ENCODE measurements at places on chromosomes 12 and 14. TPM values are rescaled to one million over a fixed set of nuclear protein-coding genes. Genes with fewer than 3 reads are reported as not detected.

GRCh38 chr12:54351341-54351740 is 12.9 kb downstream of the GPR84 start:
- no peak for DNase-seq

DNA sequence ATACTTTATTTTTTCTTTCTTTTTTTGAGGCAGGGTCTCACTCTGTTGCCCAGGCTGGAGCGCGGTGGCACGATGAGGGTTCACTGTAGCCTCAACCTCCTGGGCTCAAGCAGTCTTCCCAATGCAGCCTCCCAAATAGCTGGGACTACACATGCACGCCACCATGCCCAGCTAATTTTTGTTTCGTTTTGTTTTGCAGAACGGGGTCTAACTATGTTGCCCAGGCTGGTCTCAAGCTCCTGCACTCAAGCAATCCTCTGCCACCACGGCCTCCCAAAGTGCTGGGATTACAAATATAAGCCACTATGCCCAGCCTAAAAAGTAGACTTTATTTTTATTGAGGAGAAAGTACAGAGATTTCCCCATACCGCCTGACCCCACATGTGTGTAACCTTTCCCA is 4.7 kb upstream of the MSI1 start:
- DNase-seq = no peak

GRCh38 chr12:5561057-5561456 is 129.1 kb downstream of the NTF3 start:
- no peak for DNase-seq

DNA sequence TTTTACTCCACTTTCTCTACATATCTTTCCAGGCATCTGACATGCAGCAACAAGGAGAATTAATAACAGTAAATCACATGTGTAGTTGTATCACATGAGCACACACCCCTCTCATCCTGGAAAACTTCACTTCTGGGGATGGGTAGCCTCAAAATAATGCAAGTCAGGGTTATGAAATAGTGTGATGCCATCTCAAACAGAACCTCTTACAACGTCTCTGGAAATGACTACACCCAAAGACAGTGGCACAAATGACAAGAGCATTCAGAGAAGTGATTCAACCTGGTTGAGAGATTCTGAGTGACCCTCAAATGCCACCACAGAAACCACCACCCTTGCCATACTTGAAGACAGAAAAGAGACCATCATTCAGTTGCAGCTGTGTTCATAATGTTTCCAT is 2.8 kb downstream of the DIO2 start:
- no peak for DNase-seq

DNA sequence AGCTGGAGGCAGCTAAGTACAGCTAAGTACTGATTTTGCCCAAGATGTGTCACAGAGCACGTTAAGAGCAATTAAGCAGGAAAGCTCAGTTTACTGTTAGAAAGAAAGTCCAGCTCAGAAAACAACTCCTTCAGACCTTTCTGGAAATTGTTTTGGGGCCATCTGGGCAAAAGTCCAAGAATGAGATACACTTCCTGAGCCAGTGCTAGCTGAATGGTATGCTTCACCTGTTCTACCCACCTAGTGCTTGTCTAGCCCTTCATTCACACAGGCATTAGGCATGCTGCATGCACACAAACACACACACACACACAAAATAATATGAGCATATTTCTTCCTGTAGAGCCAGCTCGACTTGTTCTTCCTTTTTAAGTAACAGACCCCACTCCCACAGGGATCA is 6.6 kb upstream of the IKZF4 start:
- DNase-seq = no peak

The USP44 gene
- 0.10 TPM for total RNA-seq

The FGF23 gene
- total RNA-seq = not detected

The MAGOHB gene
- total RNA-seq = 22.5 TPM

The PTGER2 gene
- 0.41 TPM for total RNA-seq

The IRAK3 gene
- 2.4 TPM for total RNA-seq
